Activated naive CD4-positive, alpha-beta T cell (primary cell): ENCODE measurements at places on chromosomes 3 and 15.

GRCh38 chr3:58704745-58705144 is 38.2 kb upstream of the FAM3D start:
- no peak for DNase-seq

DNA sequence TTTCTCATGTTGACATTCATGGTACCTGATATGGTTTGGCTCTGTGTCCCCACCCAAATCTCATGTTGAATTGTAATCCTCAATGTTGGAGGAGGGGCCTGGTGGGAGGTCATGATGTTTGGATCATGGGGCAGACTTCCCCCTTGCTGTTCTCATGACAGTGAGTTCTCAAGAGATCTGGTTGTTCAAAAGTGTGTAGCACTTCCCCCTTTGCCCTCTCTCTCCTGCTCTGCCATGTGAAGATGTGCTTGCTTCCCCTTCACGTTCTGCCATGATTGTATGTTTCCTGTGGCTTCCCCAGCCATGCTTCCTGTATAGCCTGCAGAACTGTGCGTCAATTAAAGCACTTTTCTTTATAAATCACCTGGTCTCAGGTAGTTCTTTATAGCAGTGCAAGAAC is 3.3 kb upstream of the UBL7 start:
- no peak for DNase-seq

- DNase-seq = no peak
These were observed 92.6 kb downstream of the CHDH start for GRCh38 chr3:53753518-53754183.

GRCh38 chr15:77454951-77455350 is 34.3 kb downstream of the HMG20A start:
- DNase-seq = no peak

DNA sequence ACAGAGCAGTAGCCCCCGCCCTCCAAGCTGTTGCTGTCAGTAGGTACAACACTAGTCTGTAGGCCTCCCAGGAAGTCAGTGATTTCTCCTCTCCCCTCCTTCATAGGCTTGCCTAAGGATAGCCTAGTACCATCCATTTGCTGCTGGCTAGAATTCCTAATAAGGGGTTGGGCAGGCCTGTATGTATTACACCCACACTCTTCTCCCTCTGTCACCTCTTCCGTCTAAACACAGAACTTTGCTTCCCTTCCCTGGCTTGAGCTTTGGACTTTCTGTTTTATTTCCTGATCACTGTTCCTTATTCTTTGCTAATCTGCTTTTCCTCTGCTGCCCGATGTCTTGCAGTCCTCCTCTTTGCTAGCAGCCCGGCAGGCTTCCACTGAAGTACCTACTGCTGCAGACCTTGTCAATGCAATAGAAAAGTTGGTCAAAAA is 93.4 kb upstream of the UMPS start:
- no peak for DNase-seq

- peak; percentile 62 for DNase-seq
These were observed 34.9 kb upstream of the NRROS start for GRCh38 chr3:196604548-196604947.

- no peak for DNase-seq
These were observed 53.2 kb upstream of the PPARG start for GRCh38 chr3:12235691-12236090.

DNA sequence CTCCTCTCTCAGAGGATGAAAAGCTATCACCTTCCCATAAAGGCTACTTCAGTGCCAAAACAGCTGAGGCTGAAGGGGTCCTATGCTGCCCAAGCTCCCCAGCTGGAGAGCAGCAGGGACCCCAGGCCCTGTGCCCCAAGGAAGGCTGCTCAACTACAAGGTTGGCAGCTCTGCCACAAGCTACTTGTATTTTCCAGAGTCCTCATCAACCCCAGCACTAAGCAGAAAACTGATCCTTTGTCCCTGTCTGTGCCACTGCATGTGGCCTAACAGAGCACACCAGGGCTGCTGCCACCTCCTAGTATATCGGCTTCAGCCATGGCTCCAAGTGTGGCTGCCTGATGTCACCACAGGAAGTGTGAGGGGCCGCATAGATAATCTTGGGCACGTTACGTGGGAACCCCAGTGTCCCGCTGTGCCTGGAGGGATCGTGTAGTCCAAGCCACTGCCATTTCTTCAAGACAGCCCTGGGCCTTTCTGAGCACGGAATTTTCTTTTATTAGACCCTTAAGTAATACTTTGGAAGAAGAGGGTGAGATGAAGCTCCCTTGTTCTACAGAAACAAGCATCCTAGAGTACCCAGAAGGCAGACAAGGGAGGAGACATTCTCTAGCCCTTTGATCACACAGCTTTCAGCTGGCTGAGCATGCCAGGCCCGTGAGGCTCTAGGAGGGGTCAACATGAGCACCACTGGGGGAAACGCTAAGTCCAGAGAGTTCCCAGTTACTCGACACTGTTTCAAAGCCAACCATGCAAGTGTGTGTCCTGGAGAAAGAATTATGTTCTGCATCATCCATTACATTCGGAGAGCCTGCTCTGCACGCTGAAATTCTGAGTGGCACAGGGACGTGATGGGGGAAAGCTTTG is 60.7 kb downstream of the CAPN7 start:
- no peak for DNase-seq

DNA sequence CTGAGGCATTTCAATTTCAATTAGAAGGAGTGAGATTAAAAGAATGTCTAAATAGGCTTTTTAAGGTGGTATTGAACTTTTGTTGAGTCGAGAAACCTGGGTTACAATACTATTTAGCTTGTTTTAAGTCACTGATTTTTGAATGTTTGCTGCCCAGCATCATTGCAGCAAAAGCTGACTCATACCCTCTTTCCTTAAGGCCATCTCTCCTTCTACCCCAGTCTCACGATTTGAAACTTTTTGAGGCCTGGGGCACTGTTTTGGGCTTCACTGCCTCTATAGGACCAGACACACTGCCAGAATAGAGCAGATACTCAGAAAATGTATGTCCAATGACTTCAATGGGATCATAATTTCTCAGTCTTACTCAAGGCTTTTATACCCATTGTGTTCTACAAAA is 319.6 kb upstream of the TGFBR2 start:
- DNase-seq = no peak

- no peak for DNase-seq
These were observed 140.3 kb downstream of the TJP1 start for GRCh38 chr15:29681946-29682345.

DNA sequence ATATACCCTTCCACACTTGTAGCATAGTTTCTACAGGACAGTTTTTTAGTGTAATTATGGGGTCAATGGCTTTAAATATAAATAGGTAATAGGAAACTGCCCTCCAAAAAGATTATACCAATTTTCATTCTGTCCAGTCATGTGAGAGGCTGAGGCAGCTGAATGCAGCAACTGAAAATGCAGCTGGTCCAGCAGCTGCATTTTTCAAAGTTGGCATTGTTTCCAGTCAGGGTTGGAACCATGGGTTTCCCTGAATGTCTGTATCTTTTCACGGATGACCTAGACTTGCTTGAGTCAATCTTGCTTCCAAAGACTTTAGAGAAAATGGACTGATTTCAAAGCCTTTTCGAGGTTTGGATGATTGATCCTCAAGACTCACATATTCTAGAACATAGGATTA is 9.9 kb upstream of the KNL1 start:
- DNase-seq = no peak

- no peak for DNase-seq
These were observed 182.3 kb downstream of the OR4M2 start for GRCh38 chr15:22262613-22263020.

DNA sequence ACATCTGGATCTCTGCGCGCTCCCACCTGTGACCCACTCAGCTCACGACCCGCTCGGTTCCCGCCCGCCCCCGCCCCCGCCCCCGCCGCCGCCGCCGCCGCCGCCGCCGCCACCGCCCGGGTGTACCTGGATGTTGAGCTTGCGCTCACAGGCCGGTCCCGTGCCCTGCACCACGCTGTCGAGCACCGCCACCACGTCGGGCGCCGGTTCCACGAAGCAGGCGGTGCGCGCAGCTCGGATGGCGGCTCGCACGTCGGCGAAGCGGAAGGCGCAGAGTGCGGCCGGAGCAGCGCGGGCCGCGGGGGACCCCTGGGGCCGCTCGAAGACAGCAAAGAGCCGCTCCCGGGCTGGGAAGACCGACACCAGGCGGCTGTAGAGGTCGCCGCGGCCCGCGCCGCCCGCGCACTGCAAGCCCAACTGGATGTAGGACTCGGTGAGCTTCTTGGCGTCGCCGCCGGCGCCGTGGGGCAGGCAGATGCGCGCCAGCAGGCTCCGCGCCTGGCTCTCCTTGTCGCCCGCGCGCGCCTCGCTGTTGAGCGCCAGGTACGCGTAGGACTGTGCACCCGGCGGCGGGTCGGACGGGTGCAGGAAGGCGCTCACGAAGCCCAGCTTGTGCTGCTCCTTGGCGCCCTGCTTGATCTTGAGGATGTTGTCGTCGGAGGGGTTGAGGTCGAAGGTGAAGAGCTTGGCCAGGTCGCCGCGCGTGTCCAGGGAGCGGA is 1.1 kb downstream of the PLXND1 start:
- DNase-seq = peak; percentile 4

DNA sequence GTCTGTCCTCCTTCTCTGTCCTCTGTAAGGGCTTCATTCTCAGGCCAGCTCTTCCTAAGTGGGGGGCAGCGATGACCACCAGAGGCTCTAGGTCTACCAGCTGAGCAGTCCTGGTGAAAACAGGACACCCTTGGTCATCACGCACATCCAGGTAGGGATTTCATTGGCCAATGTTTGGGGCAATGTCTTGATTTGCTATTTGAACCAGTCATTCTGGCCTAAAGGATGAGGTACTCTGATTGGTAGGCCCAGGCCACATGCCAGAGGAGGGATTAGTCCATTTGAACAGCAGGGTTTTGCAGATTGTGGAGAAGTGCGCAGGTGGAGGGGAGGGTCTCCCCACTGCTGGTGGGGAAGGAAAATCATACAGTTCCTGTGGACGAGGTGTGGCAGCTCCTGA is 57.3 kb downstream of the PLXNA1 start:
- no peak for DNase-seq

DNA sequence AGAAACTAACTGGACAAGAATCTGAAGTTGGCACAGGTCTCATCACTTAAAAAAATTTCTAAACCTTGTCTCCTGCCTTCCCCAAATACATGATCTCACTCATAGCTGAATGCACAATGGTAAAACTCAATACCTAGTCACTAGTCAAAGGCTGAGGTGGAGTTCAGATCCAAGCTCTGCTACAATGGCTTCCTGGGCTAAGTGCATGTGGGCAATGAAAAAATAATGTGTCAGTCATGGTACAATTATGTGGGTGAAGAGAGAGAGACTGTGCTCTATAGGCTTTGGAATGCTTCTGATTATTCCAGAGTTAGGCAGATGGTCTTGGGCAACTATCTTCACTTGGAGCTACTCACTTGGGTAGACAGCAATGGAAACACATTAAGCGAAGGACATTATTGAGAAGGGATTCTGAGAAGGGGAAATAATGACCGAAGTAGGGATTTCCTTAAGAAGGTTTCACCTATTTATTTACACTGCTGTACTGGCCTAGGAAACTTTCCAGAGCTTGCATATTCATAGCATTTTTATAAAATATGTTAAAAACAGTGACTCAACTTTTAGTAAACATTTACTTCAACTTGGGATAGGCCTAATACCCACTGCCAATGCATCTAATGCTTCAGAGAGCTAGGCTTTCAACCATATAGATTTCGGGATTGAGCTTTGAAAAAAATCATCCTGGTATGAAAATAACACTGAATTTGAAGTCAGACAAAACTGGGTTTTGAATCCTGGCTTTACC is 58.7 kb upstream of the PLXND1 start:
- DNase-seq = no peak

DNA sequence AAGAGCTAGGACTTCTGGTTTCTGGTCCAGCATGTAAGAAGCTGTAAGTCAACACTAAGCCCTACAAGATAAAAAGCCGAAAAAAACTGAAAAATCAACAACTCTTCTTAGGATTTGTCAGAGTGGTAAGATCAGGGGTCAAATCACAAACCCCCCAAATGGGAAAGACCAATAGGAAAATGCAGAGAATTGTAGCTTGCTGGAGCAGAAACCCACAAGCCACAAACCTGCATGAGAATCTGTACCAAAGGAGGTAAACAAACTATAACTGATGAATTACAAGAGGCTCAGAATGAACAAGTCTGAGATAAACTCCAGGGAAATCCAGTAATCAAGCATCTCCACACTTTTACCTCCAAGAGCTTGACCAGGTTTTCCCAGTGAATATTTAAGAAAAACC is 36.0 kb downstream of the RFX7 start:
- no peak for DNase-seq

DNA sequence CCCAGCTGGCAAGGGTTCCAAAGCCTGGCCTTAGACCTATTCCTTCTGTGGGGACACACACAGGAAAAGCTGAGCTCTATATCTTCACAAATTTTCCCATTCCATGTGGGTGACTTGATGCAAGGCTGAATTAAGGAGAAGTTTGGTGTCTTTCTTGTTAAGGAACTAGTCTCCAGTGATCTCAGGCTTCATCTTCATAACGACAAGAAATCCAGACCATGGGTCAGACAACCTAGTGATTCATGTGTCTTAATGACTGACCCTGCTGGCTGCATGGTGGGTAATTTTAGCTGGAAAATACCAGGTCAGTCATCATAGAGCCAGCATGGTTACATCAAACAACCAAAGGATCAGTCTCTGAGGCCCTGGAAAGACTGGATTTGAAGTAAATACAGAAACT is 112.7 kb upstream of the SLC4A7 start:
- DNase-seq = no peak

- no peak for DNase-seq
These were observed 292.0 kb downstream of the RPLP1 start for GRCh38 chr15:69744391-69745162.

DNA sequence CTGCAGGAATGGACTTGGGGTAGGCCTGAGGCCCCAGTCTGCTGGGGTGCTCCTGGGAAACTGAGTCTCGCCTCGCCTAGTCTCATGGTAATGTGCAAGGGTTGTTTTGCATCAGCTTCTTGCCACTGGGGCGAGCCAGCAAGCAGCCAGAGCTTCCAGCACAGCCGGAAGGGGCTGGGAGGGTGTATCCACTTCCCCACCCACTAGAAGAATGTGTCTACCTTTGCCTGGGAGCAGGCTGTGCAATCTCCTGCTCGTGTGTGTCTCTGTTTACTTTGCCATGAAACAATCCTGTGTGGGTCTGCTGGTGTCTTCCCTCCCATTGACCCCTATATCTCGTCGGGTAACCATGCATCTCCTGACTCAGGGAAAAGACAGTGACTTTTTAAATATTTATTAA is 21.8 kb upstream of the ERICH6 start:
- DNase-seq = no peak

GRCh38 chr3:172286548-172287148 is 161.6 kb downstream of the GHSR start:
- no peak for DNase-seq

DNA sequence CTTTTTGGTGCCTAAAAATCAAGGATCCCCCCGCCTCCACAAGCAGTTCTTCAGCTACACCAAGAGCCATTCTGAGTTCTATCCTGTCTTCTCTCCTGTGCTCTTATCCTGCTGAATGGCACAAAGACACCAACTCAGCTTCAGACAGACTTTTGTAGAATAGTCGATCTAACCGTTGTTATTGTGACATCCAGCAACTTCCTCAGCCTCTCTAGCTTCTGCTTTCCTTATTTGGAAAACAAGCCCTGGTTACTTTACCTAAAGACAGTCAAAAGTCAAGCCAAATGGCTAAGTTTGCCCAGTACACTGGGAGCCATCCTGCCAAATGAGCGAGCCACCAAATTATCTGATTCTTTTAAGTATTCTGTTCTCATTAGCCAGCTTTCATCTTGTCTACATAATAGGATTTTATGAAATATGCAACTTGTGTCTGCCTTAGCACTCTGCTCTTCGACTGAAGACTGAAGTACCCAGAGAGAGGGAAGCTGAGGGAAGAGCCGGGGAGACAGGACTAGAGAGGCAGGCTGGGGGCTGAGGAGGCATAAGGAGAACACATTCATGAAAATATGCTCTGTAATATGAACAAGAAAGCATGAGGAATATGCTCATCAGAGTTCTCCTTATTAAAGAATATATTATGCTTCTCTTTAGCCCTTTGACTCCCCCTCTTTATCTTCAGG is 35.1 kb downstream of the LYZL4 start:
- no peak for DNase-seq
